Esophagus mucosa (tissue), 1 donor: ENCODE measurements at places on chromosomes 5 and 9.

DNA sequence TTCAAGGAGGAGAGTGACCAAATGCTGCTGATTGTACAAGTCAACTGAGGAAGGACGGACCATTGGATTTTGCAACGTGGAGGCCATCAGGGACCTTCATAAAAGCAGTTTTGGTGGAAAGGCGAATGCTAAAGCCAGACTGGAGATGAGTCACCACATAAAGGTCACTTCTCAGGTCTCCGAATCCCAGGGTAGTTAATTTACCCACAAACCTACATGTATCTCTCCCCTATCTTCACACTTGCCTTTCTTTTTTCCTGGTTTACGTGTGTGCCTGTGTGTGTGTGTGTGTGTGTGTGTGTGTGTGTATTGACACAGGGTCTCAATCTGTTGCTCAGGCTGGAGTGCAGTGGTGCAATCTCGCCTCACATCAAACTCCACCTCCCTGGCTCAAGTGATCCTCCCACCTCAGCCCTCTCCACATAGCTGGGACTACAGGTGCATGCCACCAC lies 4.6 kb upstream of the CTNNA1 start:
- no peak for ATAC-seq

DNA sequence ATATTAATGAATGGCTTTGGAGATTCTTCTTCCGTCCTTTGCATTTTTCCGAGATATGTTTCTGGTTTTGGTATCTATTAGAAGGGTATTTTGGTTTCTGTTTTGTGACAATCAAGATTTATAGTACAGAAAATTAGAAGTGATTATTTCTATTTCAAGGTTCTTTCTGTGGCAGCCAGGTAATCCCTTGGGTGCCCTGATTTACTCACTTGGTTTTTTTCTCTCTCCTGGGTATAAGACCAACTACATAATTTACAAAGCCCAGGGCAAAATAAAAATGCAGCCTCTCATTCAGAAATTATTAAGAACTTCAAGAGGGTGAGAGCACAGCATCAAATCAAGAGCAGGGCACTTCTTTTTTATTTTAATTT lies 2.0 kb upstream of the RNF14 start:
- ATAC-seq, result no peak

DNA sequence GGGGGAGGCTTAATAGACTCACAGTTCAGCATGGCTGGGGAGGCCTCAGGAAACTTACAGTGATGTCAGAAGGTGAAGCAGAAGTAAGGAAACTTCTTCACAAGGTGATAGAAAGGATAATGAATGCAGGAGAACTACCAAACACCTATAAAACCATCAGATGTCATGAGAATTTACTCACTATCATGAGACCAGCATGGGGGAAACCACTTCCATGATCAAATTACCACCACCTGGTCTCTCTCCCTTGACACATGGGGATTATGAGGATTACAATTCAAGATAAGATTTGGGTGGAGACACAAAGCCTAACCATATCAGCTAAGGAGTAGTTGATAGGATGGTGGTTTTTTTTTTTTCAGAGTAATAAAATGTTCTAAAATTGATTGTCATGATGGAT lies 201.8 kb downstream of the CDH12 start:
- no peak for ATAC-seq

DNA sequence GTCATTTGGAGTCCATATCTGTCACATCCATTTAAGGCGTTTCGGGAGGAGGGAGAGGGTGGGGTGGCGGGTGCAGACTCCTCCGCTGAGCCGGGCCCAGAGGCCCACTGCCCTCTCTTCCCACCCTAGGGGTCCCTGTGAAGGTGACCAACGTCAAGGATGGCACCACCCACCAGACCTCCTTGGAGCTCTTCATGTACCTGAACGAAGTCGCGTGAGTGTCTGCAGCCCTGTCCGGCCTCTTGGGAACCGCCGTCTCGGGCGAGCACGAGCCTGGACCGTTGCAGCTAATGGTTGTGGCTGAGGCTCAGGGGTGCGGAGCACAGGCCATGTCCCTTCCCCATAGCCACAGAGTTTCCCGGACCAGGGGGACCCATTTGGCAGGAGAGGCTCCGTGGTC lies 34.8 kb downstream of the ASS1 start:
- ATAC-seq, result no peak

GRCh38 chr5:100175346-100175745 lies 359.8 kb upstream of the FAM174A start:
- no peak for ATAC-seq

GRCh38 chr5:67105270-67105669 lies 91.3 kb downstream of the CD180 start:
- ATAC-seq, result no peak

GRCh38 chr9:37415011-37415719 lies 7.3 kb upstream of the GRHPR start:
- ATAC-seq, result peak; percentile 71

DNA sequence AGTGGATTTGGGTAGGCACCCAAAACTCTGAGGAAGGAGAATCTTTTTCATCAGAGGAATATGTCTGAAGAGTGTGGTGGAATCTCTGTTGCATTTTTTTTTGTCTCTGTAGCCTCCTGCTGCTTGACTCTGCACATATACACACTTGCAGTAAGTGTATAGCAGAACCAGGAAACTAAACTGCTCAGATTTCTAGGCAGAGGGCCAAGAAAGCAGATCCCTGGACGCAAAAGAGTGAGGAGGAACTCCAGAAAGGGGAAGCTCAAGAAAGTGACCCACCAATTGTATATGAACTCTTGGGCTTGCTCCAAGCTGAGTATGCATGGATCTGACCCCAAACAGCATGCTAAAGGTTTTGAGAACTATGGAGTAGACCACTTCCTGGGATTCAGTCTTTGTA lies 181.8 kb downstream of the GADD45G start:
- peak; percentile 22 for ATAC-seq

- no peak for ATAC-seq
Observed at GRCh38 chr9:82154573-82154972, 166.0 kb downstream of the SPATA31D1 start.

- ATAC-seq, result no peak
Observed at GRCh38 chr5:150556859-150557508, 49.1 kb downstream of the NDST1 start.

DNA sequence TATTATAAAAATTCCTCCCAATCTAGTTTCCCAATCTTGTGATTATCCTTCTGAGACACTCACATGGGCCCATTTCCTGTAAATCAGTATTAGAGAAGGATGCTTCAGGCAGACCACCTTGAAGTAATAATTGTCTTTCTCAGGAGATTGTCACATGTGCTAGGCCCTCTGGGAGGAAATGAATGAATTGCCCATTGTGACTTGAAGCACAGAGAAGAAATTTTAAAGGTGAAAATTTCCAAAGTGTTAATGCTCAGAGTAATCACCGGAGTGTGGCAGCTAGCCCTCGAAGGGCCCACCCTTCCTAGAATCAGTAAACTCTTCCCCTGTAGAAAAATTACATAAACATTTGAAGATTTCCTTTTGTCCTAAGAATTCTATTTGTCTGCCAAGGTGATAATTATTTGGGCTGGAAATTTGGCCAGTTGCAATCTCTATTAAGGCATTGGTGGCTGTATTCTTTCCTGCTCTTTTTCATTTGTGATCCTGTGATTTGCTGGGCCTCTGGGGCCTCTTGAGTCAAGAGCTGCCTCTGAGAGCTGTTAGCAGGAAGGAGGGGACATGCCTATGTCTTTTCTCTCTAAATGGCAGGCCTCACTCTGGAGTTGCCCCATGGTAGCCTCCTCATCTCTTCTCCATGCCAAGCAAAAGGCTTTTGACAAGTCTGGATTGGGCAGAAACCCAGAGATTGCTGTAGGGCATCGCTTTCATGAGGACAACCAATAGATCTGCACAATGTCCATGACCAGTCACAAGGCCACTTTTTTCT lies 371.5 kb upstream of the ACTBL2 start:
- no peak for ATAC-seq

DNA sequence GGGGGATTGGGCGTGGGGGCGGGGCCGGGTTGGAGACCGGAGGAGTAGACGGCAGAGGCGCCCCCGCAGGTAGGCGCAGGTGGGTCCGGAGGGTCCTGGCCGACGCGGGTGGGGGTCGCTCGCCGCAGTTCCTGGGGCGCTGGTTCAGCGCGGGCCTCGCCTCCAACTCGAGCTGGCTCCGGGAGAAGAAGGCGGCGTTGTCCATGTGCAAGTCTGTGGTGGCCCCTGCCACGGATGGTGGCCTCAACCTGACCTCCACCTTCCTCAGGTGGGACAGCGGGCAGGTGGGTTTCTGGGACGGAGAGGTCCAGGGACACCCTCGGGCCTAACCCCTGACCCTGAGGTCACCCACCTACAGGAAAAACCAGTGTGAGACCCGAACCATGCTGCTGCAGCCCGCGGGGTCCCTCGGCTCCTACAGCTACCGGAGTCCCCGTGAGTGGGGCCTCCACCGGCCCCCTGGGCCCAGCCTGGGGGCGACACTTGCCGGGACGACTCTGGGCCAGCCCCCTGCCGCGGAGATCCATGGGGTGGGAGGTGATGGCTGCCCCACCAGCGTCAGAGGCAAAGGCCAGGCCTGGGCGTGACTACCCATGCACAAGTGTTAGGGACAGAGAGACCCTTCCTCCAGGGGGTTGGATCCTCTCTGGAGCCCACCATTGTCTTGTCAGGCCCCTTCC lies 1.7 kb downstream of the PTGDS start:
- ATAC-seq, result no peak

GRCh38 chr5:152608458-152608857 lies 203.4 kb upstream of the NMUR2 start:
- no peak for ATAC-seq

DNA sequence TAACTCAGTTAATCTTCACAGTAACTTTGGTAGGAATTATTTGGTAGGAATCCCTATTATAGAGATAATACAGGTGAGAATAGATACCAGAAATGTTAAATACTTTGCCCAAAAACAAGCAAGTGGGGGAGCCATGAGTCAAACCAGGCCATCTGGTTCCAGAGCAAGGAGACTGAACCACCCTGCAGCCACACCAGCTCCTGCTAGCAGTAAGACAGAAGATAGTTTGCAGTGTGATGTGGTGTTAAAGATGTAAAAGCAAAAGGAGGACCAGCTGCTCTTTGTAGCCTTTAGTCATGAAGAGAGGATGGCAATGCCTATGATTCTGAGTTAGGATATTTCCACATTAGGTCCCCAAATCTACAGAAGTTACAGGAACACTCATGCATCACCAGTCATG lies 101.4 kb downstream of the PRKACG start:
- no peak for ATAC-seq

DNA sequence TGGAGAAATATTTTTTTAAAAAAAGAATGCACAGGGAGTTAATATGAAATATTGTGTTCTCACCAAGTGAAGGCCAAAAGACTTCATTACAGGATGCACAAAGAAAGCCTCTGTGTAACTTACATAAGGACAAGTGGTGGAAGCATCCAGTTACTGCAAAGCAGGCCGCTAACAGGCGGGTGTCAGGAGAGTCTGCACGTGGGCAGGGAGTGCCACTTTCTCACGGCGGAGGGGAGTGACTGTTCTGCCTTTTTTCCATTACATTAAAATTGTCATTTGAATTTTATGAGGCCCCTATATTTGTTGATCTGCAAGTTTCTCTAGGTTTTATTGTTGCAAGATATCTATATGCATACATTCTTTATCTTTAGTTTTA lies 28.1 kb upstream of the SPATA31E1 start:
- ATAC-seq, result no peak

GRCh38 chr5:45376417-45376816 lies 319.8 kb downstream of the HCN1 start:
- ATAC-seq, result no peak

DNA sequence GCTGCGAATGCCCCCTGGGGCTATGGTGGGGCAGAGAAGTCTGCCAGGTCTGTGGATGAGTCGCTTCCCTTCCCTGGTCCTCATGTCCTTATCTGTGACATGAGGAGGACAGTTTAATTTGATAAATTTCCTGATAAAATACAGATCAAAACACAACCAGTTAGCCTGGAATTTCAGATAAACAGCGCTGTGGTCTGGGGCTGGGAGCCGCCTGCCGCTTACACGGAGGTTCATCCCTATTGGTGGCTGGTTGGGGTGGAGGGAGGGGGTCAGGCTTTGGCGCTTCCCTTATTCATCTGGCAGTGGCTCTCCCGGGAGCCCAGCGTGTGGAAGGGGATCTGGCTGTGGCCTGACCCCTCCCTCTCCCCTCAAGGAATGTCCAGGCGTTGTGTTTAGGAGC lies 17.9 kb downstream of the CRB2 start:
- no peak for ATAC-seq

- ATAC-seq, result peak; percentile 93
Observed at GRCh38 chr5:154740957-154741356, 14.2 kb upstream of the LARP1 start.

- peak; percentile 61 for ATAC-seq
Observed at GRCh38 chr9:98805506-98806272, 1.8 kb upstream of the GALNT12 start.

DNA sequence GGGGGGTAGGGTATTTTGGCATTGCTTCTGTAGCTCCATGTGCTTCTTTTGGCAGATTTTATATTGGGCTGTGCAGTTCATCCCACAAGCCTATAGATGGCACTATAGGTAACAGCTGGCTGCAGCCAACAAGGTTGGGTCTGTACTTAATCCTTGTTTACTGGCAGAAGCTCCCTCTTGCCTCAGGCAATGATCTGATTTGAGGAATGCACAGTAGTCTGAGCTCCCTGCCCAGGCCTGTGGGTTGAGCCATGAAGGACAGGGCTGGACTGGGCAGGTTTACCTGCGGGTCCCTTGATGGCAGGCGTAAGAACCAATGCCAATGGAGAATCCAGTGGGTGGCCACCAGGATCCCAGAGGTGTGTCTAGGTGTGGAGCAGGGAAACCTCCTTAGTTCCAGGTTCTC lies 11.7 kb upstream of the OR1J2 start:
- ATAC-seq, result peak; percentile 94
